ENCODE measurements at places on chromosomes 13 and 19.

DNA sequence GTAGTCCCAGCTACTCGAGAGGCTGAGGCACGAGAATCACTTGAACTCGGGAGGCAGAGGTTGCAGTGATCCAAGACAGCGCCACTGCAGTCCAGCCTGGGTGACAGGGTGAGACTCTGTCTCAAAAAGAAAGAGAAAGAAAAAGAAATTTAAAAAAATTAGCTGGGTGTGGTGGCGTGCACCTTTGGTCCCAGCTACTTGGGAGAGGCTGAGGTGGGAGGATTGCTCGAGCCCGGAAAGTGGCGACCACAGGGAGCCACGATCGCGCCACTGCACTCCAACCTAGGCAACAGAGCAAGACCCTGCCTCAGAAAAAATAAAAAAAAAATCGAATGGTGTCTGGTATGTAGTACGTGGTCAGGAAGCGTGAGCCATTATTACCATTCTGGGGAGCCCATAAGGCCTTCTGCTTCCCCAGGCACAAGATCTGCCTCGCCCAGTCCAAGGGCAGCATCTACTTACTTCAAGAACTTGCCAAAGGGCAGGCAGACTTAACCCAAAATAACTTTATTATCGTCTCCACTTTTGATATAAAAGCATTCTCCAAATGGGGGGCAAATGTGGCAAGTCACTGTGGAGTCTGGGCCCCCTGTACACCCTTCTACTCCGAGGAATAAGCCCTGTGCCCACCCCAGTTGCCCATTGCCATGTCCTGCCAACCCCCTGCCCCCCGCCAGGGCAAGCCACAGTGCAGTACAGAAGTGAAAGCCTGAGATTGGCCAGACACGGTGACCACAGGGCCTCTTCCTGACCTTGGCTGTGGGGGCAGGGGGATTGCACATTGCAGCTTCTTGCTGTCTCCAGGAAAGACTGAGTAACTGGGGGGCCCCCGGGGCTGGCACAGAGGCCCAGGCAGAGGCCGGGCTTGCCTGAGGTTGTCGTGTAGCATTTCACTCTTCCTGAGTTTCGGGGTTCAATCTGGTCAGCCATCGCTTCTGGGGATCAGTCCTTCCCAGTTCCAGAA lies 12.6 kb downstream of the CCL25 start:
- no peak for DNase-seq

- no peak for DNase-seq
These were observed 25.0 kb upstream of the LAMP1 start for GRCh38 chr13:113272031-113272430.

DNA sequence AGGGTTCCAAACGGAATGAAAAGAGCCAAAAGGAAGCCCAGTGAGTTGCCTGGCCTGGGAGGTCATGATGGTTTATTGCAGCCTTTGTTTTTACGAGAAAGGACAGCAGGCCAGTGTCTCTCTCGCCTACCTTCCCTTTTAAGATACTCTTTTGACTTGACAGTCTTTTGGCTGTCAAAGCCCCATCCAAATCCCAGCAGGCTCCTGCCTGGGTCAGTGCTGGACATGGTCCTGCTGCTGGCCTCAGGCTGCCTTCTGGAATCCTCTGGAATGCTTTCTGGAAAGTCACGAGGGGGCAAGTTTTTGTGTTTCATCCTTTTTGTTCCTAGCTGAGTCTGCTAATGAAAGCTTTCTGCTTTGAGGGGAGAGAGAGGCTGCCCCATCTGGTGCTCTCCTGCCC lies 444.8 kb downstream of the OLFM4 start:
- DNase-seq, result no peak

- DNase-seq, result no peak
These were observed 79.0 kb downstream of the INSR start for GRCh38 chr19:7215176-7215575.

DNA sequence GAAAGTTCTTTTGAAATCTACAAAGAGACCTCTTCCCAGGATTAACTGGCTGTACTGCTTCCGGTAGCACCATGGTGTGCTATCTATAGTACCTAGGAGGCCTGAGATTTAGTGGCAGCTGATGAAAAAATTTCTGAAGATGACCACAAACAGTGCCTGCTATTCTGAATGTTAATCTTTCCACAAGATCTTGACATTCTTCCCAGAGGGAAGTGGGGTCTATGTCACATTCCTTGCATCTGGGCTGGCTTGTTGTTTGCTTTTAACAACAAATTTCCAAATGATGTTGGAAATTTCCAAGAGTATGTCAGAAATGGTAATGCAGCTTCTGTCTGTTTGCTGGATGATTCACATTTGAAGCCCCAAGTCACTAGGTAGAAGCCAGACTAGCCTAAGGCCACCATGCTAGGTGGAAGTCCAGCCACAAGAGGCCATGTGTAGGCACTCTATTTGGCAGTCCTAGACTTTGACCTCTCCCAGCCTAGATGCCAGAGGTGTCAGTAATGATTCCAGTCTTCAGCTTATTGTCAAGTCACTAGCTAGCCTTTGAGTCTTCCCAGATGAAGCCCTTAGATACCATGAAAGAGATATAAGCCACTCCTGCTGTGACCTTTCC lies 22.1 kb downstream of the SPART start:
- DNase-seq, result no peak

All from glomerular endothelial cell (primary cell).